Vagina (tissue), 2 donors: ENCODE measurements at places on chromosomes 2 and 18.

DNA sequence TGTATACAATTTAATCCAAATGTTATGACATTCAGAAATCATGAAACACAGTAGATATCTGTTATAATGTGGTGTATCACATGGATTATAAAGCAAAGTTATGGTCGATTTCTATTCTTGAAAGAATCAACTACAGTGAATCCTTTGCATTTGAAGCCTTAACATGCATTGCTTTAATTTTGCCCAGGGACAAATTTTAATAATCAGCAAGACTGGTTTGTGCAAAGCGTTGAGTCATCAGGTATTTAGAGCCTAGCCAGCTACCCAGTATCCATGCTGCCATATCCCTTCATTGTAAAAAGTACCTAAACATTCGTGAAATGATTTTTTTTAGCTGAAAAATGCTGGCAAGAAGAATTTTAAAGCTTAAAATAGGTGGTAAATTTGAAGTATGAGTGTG, 8.9 kb upstream of the SPDYA start:
- no peak overlapping the region for H3K4me3 ChIP-seq
- H3K27me3 ChIP-seq, result no peaks in the 10 kb centered on the region
- peaks cover 21% of the 10 kb centered on the region for H3K4me1 ChIP-seq
- no peak overlapping the region for H3K27ac ChIP-seq
- no peak for DNase-seq
- H3K36me3 ChIP-seq, result no peaks in the 10 kb centered on the region

DNA sequence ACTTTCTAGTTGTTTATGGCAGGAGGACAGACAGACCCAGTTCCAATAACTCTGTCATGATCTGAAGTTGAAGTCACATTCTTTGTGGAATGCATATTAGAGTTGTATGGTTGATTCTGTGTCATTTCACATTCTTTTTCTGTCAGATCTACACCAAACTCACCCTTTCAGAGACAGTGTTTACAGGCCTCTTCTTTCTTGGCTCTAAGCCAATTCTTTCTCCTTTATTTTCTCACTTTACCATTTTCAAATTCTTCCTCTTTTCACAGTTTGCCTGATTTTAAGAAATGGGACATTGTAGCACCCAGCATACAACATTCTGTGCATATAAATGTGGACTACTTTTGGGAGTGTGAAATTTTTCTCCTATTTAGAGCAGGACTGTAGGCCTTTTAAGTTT, 103.7 kb downstream of the CCDC85A start:
- no peaks in the 10 kb centered on the region for H3K27me3 ChIP-seq
- H3K27ac ChIP-seq, result no peak overlapping the region
- H3K4me3 ChIP-seq, result no peak overlapping the region
- DNase-seq, result no peak

- H3K4me1 ChIP-seq, result peaks cover 3% of the 10 kb centered on the region
- no peak overlapping the region for H3K27ac ChIP-seq
- no peaks in the 10 kb centered on the region for H3K27me3 ChIP-seq
- no peak for DNase-seq
- no peaks in the 10 kb centered on the region for H3K36me3 ChIP-seq
Measured at GRCh38 chr2:20533993-20534622, 87.2 kb downstream of the RHOB start.

DNA sequence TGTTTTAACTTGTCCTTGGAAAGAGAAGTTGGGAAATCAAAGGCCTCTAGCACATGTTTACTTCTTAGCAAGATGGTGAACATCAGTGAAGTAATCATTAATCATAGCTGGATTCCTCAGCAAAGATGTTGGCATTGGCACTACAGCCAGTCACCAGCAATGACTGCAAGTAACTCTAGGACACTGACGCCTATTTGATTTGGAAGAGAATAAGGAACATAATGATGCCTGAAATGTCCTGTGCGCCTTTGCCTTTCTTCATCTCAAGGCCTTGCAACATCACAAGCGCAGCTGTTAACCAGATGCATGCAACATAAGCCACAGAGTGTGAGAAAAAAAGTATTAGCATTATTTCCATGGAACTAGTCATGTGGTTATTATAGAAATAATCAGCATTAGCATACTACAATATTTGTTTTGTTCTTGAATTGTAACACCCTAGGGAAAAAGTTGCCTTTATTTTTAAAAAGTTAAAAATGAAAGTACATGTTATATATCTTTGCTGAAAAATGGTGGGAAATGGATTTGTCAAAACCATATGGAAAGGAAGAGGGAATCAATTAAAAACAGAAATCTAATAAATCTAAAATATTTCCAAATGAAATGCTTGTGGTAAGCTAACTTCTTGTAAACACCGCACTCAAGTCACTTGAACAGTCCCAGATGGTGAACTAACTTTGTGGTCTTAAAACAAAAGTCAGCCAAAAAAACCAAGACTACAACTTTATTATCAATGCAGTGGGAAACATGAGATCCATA, 55.6 kb downstream of the THADA start:
- peaks cover 42% of the 10 kb centered on the region for H3K4me1 ChIP-seq
- H3K27me3 ChIP-seq, result no peaks in the 10 kb centered on the region
- no peak for DNase-seq
- no peak overlapping the region for H3K4me3 ChIP-seq
- H3K36me3 ChIP-seq, result no peaks in the 10 kb centered on the region

DNA sequence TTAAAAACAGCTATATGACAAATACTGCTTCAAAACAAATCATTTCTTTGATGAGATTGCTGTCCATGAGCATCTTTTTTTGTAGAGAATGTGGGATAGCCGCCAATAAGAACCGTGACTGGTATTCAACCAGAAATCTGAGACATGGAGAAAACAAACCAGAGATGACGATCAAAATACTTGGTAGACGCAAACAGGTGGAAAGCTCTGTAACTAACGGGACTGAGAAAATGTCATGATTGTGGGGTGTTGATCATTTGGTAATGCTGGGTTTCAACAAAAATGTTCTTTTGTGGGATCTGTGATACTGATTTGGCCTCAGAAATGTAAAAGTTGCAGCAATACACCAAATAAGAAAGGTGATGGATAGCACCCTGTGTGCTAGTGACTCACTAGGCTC, 364.8 kb downstream of the NYAP2 start:
- H3K4me3 ChIP-seq, result no peak overlapping the region
- H3K27ac ChIP-seq, result no peak overlapping the region
- H3K4me1 ChIP-seq, result no peaks in the 10 kb centered on the region

DNA sequence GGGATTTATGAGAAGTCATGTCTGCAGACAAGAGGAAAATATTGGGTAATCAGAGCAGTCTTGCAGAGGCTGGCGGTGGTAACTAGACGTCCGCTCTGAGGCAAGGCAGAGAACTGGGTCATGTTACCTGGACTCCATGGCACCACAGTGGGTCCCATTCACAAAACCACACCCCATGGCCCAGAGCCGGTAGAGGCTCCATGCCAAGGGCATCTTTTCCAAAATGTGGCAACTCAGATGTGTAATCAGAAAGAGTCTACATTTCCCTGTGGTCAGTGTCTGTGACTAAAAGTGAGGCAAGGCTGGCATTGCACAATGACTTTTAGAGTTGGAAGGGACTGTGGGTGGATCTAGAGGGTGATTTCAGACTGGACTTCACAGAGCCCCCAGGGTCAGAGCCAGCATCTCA, 113.1 kb downstream of the MREG start:
- H3K27me3 ChIP-seq, result no peaks in the 10 kb centered on the region
- no peaks in the 10 kb centered on the region for H3K36me3 ChIP-seq
- H3K27ac ChIP-seq, result no peak overlapping the region
- H3K4me3 ChIP-seq, result no peak overlapping the region
- H3K4me1 ChIP-seq, result peaks cover 15% of the 10 kb centered on the region
- DNase-seq, result no peak

DNA sequence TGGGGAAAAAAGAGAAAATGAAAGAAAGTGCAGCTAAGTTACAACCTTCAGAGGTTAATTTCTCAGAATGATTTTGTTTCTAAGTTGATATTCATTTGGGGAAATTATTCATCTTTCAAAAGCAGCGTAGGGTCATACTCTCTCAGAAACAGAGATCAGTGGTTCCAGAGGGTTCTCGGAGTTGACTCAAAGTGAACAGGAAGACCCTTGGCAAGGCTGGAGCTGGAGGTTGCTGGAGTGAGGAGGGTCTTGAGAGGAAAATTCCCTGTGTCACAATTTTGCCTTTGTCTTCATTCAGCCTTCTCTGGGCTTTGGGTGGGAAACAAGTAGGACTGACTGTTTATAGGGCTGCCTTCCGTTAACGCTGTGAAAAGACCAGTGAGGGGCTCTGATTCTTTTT, 168.2 kb downstream of the ICOS start:
- peaks cover 16% of the 10 kb centered on the region for H3K4me1 ChIP-seq
- H3K27ac ChIP-seq, result no peak overlapping the region
- no peak overlapping the region for H3K4me3 ChIP-seq
- H3K36me3 ChIP-seq, result no peaks in the 10 kb centered on the region
- DNase-seq, result no peak

GRCh38 chr2:181430406-181431118, 26.6 kb upstream of the ITGA4 start:
- H3K36me3 ChIP-seq, result no peaks in the 10 kb centered on the region
- DNase-seq, result no peak
- no peaks in the 10 kb centered on the region for H3K27me3 ChIP-seq
- H3K4me3 ChIP-seq, result no peak overlapping the region
- no peaks in the 10 kb centered on the region for H3K4me1 ChIP-seq

DNA sequence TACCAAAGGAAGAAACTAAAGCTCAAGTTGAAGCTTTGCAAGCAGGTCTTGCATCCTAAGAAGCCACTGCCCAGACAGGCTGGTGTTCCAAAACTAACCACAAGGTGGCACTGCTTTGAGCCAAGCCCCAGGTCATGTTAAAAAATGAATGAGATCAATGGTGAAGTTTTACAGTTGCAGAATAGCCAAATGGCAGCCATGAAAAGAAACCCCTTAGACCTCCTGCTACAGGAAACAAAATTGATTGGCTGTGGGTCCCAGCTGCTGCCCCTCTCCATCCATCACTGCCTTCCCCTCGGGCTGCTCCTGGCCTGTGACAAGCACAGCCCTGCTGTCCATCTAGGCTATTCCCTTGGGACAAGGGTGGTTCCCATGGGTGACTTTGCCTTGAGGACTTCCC, 20.7 kb upstream of the MREG start:
- H3K27me3 ChIP-seq, result no peaks in the 10 kb centered on the region
- H3K27ac ChIP-seq, result no peak overlapping the region
- DNase-seq, result no peak
- H3K36me3 ChIP-seq, result no peaks in the 10 kb centered on the region

DNA sequence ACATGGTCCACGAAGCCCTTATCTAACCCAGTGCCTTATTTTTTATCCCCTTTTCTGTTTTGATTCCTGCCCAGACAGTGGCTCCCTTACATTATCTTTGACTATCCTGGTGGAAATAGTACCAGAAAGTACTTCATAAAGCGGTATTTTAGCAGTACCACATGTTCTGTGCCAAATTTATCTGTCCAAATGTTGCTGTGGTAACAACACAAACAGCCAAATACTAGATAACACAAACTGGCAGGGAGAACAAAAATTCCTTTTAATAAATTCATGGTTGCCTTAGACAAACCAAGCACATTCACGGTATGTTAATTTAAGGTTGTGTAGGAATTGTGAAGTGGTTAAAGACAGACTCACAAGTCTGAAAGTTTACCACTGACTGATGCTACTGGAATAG, 187.9 kb upstream of the LHCGR start:
- no peak overlapping the region for H3K27ac ChIP-seq
- DNase-seq, result no peak
- H3K4me1 ChIP-seq, result no peaks in the 10 kb centered on the region
- H3K4me3 ChIP-seq, result no peak overlapping the region
- H3K36me3 ChIP-seq, result no peaks in the 10 kb centered on the region

- H3K27ac ChIP-seq, result no peak overlapping the region
- H3K36me3 ChIP-seq, result no peaks in the 10 kb centered on the region
- H3K4me3 ChIP-seq, result no peak overlapping the region
- no peak for DNase-seq
Measured at GRCh38 chr2:224875153-224875552, 159.0 kb upstream of the CCDC195 start.

DNA sequence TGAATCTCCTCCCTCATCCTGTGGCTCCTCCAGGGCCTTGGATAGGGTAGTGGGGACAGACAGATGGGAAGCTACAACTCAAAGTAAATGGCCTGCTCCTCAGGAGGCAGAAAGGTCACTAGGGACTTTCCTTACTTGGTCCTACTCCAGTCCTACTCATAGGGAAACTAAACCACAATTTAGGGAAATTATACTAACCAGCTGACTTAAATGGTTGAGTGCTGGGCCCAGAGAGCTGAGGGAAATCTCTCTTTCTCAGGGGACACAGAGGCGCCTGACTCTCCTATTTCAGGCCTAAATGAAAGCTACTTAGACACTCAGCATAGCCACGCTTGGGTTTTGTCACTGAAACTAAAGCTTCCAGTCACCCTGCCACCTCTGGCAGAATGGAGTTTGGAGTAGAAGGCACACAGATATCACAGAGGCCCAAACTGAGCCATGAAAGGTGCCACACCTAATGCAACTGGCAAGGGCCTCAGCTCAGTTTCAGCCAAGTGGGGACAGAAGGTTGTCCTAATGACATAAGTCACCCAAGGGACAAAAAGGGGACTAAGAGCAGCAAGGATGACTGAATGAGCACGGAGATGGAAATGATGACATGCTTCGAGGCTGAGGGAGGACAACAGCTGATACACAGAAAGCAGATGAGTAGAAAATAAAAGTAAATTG, 24.0 kb downstream of the CERKL start:
- H3K27ac ChIP-seq, result no peak overlapping the region
- no peaks in the 10 kb centered on the region for H3K4me1 ChIP-seq
- no peaks in the 10 kb centered on the region for H3K36me3 ChIP-seq

- H3K4me3 ChIP-seq, result no peak overlapping the region
- DNase-seq, result no peak
- no peak overlapping the region for H3K27ac ChIP-seq
- H3K27me3 ChIP-seq, result no peaks in the 10 kb centered on the region
Measured at GRCh38 chr2:128342550-128342949, 23.9 kb upstream of the HS6ST1 start.

- H3K27ac ChIP-seq, result no peak overlapping the region
- no peak overlapping the region for H3K4me3 ChIP-seq
- no peak for DNase-seq
- H3K36me3 ChIP-seq, result no peaks in the 10 kb centered on the region
- no peaks in the 10 kb centered on the region for H3K27me3 ChIP-seq
Measured at GRCh38 chr2:135030826-135031225, 16.4 kb downstream of the MAP3K19 start.

DNA sequence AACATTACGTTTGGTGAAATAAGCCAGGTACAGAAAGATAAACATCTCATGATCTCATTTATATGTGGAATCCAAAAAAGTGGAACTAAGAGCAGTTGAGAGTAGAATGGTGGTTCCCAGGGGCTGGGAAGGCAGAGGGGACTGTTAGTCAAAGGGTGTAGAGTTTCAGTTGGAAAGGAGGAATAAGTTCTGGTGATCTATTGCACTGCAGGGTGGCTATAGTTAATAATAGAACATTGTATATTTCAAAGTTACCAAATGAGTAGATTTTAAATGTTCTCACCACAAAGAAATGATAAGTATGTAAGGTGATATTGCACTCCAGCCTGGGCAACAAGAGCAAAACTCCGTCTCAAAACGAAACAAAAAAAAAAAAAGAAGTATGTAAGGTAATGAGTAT, 260.1 kb upstream of the RAB6C start:
- H3K4me3 ChIP-seq, result no peak overlapping the region
- H3K27ac ChIP-seq, result no peak overlapping the region
- no peaks in the 10 kb centered on the region for H3K27me3 ChIP-seq
- H3K4me1 ChIP-seq, result peaks cover 4% of the 10 kb centered on the region
